ENCODE measurements at places on chromosomes 1 and 21. TPM values are rescaled to one million over a fixed set of nuclear protein-coding genes. Genes with fewer than 3 reads are reported as not detected.

Gene CFHR2
- total RNA-seq: not detected

Gene PRAMEF18
- total RNA-seq: not detected

Gene UBE2U
- total RNA-seq: not detected

Gene PGBD5
- 0.39 TPM for total RNA-seq

GRCh38 chr1:36565576-36566501 lies 83.1 kb upstream of the CSF3R start:
- H3K4me1 ChIP-seq: no peaks in the 10 kb centered on the region
- no peak overlapping the region for H3K4me3 ChIP-seq
- H3K27me3 ChIP-seq: no peaks in the 10 kb centered on the region
- no peaks in the 10 kb centered on the region for H3K36me3 ChIP-seq
- H3K27ac ChIP-seq: no peak overlapping the region

DNA sequence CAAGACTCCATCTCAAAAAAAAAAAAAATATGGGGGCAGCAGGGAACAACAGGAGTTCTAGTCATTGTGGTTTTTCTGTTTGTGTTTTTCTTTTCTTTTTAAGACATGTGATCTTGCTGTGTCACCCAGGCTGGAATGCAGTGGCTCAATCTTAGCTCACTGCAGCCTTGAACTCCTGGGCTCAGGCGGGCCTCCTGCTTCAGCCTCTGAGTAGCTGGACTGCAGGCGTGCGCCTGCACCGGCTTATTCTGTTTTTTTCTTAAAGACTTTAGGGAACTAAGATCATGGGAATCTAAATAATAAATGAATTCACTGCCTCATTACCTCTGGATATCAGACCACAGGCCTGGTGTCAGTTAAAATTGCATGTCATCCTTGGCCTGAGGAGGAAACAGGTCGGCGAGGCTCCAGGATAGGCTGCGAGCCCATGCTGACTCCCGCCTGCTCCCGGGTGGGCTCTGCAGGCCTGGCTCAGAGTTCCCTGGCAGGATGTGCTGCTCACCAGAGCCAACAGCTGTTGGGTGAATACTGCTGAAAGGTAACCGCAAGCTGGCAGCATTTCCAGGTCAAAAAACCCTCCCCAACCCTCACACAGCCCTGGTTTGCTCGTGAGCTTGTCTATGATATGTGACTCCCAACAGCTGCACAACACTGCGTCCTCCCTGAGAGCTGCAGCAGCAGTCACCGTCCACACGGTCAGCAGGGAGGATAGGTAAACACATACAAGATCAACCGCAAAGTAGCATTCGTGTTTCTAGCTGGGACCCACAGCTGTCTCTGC lies 58.1 kb downstream of the SCCPDH start:
- no peaks in the 10 kb centered on the region for H3K27me3 ChIP-seq
- no peak overlapping the region for H3K4me3 ChIP-seq
- no peak overlapping the region for H3K27ac ChIP-seq
- peak; percentile 61 for DNase-seq

- peak overlapping the region; percentile 56 for H3K4me3 ChIP-seq
- H3K27me3 ChIP-seq: no peaks in the 10 kb centered on the region
- no peaks in the 10 kb centered on the region for H3K36me3 ChIP-seq
- no peaks in the 10 kb centered on the region for H3K4me1 ChIP-seq
- no peak overlapping the region for H3K27ac ChIP-seq
Measured at GRCh38 chr1:35708441-35708921, 10.2 kb downstream of the C1orf216 start.

- no peak overlapping the region for H3K4me3 ChIP-seq
- no peaks in the 10 kb centered on the region for H3K27me3 ChIP-seq
- H3K27ac ChIP-seq: peak overlapping the region; percentile 88
- no peaks in the 10 kb centered on the region for H3K36me3 ChIP-seq
- DNase-seq: peak; percentile 96
Measured at GRCh38 chr1:27568300-27569087, 35.5 kb downstream of the AHDC1 start.

GRCh38 chr21:23694390-23694789 lies 1912.9 kb downstream of the MRPL39 start:
- H3K36me3 ChIP-seq: no peaks in the 10 kb centered on the region
- H3K27me3 ChIP-seq: no peaks in the 10 kb centered on the region
- DNase-seq: no peak
- no peak overlapping the region for H3K4me3 ChIP-seq
- no peak overlapping the region for H3K27ac ChIP-seq
- H3K4me1 ChIP-seq: no peaks in the 10 kb centered on the region

DNA sequence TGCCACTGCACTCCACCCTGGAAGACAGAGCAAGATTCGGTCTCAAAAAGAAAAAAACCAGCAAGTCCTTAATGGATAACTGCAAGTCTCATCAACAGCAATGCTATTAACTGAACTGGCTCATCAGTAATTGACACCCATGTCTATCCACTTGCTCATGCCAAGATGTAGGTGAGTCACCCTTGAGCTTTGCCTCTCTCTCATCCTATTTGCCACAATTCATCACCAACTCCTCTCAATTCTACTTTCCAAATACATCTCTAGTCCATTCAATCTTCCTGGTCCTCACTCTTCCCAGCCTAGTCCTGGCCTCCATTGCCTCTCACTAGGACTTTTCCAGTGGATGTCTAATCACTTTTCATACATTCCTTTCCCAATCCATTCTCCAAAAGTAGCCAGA lies 103.7 kb upstream of the PRMT6 start:
- H3K4me1 ChIP-seq: no peaks in the 10 kb centered on the region
- no peak overlapping the region for H3K4me3 ChIP-seq
- no peak overlapping the region for H3K27ac ChIP-seq
- DNase-seq: no peak
- H3K27me3 ChIP-seq: no peaks in the 10 kb centered on the region
- no peaks in the 10 kb centered on the region for H3K36me3 ChIP-seq

DNA sequence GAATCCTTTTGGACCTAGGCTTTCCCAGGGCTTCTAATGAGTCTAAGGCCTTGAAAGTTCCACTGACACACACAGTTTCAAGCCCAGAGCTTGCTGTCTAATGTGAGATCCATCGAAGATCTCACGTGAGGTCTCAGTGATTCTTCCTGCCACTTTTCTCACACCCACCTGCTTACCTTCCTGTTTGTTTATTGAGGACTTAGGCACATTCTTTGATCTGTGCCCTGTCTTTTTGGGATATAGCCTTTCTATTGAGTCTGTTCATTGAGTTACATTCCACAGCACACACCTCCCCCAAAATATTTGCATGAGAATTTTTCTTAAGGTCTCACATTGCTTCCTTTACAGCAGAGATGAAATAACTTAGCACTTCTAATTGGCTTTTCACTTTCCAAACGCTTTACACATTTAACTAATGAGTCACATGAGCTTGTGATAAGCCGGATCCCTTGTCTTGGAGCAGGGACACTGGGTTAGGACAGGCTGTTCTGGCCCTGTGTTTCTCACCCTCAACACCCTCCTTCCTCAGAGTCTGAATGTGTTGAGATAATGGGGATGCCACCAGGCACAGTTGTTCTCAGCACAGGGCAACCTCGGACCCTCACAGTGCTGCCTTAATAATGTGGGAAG lies 288.3 kb downstream of the TM2D1 start:
- H3K4me1 ChIP-seq: peaks cover 9% of the 10 kb centered on the region
- no peak overlapping the region for H3K4me3 ChIP-seq
- H3K27me3 ChIP-seq: no peaks in the 10 kb centered on the region
- no peaks in the 10 kb centered on the region for H3K36me3 ChIP-seq

GRCh38 chr1:115196296-115196695 lies 107.0 kb upstream of the TSPAN2 start:
- no peak overlapping the region for H3K27ac ChIP-seq
- H3K36me3 ChIP-seq: no peaks in the 10 kb centered on the region
- peaks cover 3% of the 10 kb centered on the region for H3K4me1 ChIP-seq
- DNase-seq: no peak
- no peaks in the 10 kb centered on the region for H3K27me3 ChIP-seq
- H3K4me3 ChIP-seq: no peak overlapping the region

DNA sequence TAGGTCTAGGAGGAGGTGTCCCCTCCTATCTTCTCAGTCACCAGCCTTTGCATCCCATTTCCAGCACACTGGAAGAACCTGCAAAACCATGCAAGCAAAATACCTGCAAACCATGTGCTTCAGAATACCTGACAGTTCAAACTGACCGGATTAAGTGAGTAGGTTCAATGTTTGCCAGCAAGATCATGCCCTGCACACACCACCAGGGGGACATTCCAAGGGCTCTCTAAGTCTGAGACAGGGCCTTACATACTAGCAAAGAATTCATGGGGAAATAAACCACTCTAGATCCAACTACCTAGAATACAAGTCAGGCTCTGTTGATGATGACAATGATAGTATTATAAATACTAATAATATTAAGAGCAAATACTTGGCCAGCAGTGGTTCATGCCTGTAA lies 27.6 kb downstream of the INPP5B start:
- H3K4me1 ChIP-seq: peaks cover 10% of the 10 kb centered on the region
- no peak for DNase-seq
- H3K4me3 ChIP-seq: no peak overlapping the region
- H3K27me3 ChIP-seq: no peaks in the 10 kb centered on the region
- H3K36me3 ChIP-seq: no peaks in the 10 kb centered on the region

DNA sequence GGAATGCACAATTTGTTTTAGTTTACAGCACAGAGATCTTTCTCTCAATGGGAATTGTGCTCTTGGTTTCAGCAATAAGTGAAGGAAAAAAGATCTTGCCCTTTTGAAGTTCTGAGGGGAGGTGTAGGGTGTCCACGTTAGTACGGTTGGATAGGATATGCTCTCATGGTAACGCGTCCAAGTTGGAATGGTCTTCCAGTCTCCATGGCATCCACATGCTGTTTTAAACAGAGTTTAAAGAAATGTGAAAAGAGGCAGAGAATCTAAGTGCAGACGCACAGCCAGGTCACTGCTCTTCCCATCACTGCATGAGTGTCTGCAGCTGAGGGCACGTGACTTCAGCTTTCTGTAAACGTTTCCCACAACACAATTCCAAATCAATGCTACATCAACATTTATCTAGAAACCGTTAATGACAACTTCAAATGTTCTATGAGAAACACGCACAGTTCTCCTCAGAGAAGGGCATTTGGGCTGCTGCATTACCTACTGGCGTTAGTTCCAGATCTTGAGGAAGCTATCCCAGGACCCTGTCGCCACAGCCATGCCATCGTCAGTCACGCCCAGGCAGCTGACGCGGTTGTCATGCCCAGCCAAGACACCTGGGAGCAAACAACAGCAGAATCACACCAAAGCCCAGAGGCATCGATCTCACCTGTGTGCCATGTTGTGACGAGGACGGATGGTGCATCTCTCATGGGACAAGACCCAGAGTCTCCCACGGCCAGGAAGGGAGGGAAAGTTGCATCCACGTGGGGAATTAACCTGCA lies 8.8 kb upstream of the NADK start:
- no peak overlapping the region for H3K27ac ChIP-seq
- H3K36me3 ChIP-seq: no peaks in the 10 kb centered on the region
- H3K4me3 ChIP-seq: no peak overlapping the region

DNA sequence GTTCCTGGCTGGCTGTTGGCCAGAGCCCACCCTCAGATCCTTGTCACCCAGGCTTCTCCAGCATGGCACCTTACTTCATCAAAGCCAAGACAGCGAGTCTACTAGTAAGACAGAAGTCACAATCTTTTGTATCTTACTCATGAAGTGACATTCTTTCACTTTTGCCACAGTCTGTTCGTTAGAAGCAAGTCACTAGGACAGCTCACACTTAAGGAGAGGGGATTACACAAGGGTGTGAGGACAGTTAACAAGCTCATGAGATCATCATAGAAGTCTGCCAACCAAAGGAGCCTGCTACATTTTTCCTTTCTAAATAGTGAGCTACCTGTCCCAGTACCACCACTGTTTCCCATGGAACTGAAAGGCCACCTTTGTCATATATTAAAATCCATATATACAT lies 61.5 kb downstream of the PACC1 start:
- no peak overlapping the region for H3K4me3 ChIP-seq
- H3K27ac ChIP-seq: no peak overlapping the region
- no peak for DNase-seq
- H3K36me3 ChIP-seq: peaks cover 3% of the 10 kb centered on the region
- no peaks in the 10 kb centered on the region for H3K27me3 ChIP-seq

GRCh38 chr1:36301220-36301619 lies 4.9 kb upstream of the SH3D21 start:
- no peak overlapping the region for H3K4me3 ChIP-seq
- H3K27me3 ChIP-seq: no peaks in the 10 kb centered on the region
- no peak overlapping the region for H3K27ac ChIP-seq
- H3K36me3 ChIP-seq: peaks cover 6% of the 10 kb centered on the region
- DNase-seq: no peak

- no peak overlapping the region for H3K4me3 ChIP-seq
- H3K27me3 ChIP-seq: no peaks in the 10 kb centered on the region
- no peaks in the 10 kb centered on the region for H3K36me3 ChIP-seq
- no peaks in the 10 kb centered on the region for H3K4me1 ChIP-seq
- no peak for DNase-seq
Measured at GRCh38 chr1:11626551-11626950, 27.7 kb downstream of the FBXO2 start.

All from aorta (tissue), 5 donors.